ENCODE measurements at places on chromosomes 5 and 9.

DNA sequence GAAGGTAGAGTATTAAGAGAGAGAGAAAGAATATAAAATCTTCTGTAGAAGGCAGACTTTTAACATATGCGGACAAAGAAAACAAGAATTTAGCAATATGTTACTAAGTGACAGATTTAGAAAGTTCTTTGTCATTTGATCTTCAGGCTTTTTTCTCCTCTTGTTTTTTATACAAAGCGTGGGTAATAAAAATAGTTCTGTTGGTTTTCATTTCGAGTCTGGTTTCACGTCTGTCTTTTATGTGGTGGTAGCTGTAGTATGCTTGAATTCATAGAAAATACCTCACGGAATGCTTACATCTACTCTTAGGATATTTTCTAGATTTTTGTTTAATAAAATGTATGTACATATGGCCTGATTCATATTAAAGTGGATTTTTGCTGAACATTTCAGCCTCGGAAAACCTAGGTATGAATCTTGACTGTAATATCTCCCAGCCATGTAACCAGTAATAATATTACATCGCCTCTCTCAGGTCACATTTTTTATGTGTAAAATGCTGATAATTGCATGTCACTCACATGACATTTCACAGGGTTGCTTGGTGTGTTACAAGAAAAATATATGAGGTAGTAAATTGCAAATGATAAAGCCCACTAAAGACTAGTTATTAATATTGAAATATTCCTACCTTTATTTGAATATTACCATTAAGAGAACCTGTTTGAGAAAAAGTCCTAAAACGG is 72.5 kb upstream of the TAF11L2 start:
- DNase-seq, result no peak

DNA sequence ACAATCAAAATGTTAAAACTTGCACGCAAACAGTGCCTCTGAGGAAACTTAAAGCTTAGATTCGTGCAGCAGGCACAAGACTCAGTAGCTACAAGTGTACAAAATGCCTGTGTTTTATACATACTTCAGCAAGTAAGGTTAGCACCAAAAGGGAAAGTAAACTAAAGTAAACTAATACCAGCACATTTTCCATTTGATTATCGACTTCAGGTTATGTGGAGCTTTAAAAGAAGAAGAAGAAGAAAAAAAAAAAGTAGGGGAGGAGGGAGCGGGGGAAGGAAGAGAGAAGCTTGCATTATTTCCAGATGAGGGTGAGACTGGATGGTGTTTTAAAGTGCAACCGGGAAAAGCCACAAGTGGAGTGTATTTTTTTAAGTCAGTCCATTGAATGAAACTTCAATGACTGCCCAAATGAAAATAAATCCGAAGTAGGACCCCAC is 596 bp upstream of the ADAMTS6 start:
- no peak for DNase-seq

GRCh38 chr9:79985264-79985663 is 413.5 kb downstream of the TLE4 start:
- no peak for DNase-seq

- no peak for DNase-seq
These were observed 29.0 kb downstream of the MTMR12 start for GRCh38 chr5:32283539-32284377.

- no peak for DNase-seq
These were observed 219.3 kb upstream of the TRIM32 start for GRCh38 chr9:116467740-116468351.

DNA sequence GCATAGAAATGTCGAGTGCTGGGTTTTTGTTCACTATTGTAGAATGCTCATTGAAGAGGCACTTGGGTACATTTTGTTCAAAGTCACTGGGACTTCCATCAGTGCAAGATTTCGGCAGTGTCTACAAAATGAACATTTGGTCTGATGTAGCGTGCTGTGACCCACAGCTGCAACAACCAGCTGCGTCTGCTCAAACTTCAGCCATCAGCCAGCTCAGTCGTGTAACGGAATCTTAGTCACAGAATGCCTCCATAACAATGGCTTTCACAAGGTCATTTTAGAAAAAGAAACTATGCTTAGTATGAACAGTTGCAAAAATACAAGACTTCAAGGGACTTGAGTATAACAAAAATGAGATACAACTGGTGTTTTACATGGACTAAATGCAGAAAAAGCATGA is 828.1 kb upstream of the GRAMD2B start:
- DNase-seq, result no peak

GRCh38 chr5:88957013-88957412 is 74.0 kb upstream of the MEF2C start:
- no peak for DNase-seq

GRCh38 chr5:87081016-87081415 is 186.7 kb upstream of the RASA1 start:
- DNase-seq, result no peak

DNA sequence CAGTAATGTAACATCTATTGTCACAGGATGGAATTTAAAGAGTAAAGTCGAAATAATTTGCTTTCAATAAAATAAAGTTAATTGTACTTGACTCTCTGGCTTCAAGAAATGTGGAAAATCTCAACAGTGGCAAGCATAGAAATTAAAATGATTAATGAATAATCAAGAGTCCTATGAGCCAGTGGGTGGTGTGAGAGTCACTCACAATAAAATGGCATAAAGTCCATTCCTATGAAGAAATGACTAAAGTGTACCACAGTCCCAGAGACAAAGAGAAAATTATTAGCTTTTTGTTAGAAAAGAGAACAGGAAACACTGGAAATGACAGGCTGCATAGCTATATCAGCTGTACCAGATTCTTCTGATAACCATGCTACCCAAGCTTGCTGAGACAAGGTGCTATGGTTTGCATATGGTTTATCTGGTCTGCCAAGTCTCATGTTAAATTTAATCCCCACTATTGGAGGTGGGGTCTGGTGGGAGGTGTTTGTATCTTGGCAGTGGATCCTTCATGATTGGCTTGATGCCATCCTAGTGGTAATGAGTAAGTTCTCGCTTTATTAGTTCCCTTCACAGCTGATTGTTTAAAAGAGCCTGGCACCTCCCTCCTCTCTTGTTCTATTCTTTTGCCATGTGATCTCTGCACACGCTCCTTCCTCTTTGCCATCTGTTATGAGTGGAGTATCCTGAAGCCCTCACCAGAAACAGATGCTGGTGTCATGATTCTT is 647.7 kb upstream of the ITGA1 start:
- DNase-seq, result no peak

DNA sequence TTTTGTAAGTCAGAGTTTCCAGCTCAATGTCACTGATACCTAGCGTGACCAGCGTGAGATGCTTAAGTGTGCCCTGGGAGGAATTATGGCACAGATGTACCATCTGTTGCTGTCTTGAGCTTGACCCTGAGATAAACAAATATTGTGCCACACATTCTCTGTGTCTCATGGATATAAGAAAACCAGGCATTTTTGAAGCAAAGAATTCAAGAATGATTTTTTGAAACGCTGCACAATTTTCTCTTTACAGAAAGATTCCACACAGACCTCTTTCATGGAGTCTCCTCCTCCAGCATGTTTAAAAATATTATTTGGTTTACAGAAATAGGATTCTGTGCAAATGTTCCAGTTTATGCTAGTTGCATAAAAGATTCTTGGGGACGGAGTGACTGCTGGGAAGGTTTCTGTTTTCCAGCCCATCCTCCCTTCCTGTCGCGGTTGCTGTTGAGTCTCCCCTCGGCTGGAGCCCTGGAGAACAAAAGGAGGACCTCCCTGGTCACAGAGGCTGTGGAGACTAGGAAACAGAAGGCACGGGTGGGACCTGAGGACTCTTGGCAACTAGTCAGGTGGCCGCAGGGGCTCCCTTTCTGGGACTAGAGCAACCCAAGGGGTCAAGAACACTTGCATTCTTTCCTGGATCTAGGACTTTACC is 120.8 kb downstream of the RASGRF2 start:
- no peak for DNase-seq

DNA sequence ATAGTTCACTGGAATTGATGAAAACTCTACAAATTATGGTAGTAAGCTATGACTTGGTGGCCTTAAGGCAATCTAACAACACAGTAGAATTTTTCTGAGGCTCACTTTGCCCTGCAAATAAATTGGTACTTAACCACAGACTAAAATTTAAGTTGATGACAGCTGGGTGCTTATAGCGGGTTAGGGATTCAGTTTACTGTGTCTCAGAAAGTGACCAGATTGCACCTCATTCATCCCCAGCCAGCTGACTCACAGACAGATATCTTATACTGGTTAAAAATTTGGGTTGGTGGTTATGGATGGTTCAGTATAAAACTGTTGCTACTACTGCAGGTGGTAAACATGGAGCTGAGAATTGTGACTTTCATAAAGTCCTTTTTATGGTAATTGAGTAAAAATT is 2.8 kb downstream of the CKS2 start:
- DNase-seq, result no peak

DNA sequence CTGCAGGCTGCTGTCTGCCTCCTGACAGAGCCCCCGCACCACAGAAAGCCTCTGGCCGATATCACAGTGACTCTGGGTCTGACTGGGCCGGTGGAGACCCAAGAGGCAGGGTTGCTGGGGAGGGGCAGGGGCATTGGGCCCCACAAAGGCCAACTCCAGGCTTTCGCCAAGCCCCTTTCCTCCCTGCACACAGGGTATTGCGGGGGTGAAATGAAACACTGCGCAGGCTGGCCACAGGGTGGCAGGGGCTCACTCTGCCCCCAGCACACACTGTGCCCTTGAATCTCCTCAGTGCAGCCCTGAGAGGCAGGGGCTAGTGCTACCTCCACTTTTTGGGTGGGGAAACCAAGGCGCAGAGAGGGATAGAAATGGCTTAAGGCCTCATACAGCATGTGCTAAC is 44.6 kb downstream of the BARX1 start:
- no peak for DNase-seq

DNA sequence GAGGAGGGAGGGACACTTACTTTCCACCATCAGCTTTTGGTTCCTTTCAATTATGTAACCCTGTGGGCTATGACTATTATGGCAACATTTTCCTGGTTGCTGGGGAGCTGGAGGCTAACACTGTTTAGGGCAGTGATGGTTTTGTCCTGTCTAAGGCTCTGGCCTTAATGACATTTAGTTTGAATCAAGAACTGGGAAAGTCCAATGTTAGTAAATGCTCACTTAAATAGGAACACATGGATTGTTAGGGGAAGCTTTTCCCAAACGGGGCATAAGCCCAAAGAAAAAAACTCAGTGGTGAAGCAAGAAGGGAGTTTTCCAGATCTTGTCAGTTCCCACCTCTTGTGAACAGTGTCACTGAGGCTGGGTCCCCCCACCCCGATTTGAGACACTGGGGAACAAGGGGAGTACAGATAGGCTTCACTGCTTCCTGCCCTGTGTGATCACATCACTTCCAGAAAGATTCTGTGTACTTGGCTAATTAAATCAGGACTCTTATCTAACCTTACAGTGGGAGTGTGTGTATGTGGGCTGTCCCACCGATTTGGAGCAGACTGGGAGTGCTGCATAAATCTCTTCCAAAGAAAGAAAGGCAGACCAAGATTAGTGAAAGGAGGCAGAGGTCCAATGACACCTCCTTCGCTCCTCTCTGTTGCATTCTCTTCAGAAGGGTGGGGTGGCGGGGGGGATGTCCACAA is 206.4 kb downstream of the PTTG1 start:
- no peak for DNase-seq

DNA sequence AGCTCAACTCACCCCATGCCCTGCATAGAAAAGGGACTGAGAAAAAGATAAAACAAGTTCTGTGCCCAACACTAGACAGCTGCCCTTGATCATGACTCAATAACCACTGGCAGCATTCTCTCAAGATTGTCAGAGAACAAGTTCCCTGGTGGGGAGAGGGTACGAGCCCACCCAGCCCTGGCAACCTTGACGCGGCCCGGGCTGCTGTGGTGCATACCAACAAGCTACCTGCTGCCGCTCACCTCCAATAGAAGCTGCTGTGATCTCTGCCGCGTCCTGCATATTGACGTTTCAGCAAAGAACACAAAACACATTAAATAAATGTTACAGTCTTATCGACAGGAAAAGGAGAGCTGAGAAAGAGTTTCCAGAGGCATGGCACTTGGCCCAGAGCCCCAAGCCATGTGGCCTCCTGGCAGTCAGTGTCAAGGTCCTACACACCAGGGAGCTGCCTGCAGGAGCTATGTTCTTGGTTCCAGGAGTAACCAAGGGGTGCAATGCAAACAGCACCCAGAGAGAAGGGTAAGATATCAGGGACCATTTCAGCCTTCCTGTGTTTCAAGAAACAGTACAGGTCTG is 28.3 kb downstream of the WHRN start:
- DNase-seq, result no peak

- DNase-seq, result no peak
These were observed 21.0 kb upstream of the PPP2CA start for GRCh38 chr5:134246771-134247427.

DNA sequence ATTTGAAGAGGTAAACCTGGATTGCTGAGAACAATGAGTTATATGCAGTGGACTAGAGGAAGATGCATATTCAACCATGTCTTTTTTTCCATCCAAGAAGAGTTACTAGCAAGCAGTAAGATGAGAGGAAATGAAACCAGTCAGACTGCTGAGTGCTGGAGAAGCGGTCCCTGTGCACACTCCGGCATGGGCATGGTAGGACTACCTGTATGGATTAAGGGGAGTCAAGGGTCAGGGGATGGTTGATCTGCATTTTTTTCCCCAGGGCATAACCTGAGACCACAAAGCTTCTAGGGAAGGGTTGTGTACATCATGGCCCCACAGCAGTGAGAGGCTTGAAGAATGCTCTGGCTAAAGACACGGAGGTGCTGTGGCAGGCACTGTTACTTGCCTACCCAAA is 76.6 kb upstream of the ZNF169 start:
- no peak for DNase-seq

DNA sequence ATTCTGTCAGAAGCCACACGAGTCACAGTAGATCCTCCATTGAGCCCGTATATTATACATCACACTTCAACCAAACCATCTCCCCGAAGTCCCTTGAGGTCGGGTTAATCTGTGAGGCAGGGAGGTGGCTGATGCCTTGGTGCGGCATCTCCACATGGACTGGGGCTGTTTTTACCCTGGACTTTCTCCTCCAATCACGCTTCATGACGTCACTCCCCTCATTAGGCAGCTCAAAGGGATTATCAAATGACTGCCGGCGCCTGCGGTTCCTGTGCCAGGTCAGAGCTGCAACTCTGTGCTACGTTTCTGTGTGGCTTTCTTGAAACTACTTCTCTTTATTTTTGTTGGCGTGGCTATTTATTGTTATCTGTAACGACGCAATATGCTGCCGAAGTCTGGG is 53.7 kb downstream of the TMOD1 start:
- no peak for DNase-seq

All from activated CD4-positive, alpha-beta T cell treated with anti-CD3 and anti-CD28 coated beads for 24 hours (primary cell).